ENCODE measurements at places on chromosomes 2 and 18. TPM values are rescaled to one million over a fixed set of nuclear protein-coding genes. Genes with fewer than 3 reads are reported as not detected.

- no peak for DNase-seq
Observed at GRCh38 chr2:132730611-132731010, 60.6 kb upstream of the LYPD1 start.

Gene GAD1
- not detected for total RNA-seq

GRCh38 chr2:232543491-232543890, 4.0 kb downstream of the CHRNG start:
- peak; percentile 46 for DNase-seq

DNA sequence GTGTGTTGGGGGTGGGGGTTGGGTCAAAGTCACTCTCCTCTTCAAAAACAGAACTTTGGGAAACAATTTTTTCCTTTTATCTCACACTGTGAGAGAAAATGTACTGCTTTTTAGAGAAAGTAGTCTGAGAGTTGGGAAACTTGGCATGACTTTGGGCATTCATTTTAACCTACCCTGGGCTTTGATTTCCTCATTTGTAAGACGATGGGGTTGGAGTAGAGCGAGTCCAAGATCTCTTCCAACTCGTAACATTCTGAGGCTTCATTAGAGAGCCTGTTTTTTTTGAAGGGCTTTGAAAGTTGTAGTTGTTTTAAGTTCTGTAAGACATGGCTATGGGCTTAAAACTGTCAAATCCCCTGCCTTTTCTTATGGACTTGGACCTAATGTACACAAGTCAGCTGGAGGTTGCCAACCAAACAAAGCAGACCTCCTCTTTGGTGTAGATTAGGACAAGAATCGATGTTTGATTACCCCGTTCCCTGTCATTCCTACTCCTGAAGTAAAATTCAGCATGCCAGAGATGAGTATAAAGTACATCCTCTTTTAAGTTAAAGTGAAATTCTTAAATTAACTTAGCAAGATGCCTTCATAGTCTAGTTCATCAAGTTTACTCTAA, 8.4 kb downstream of the PHLPP1 start:
- DNase-seq, result no peak

Gene PDE11A
- 0.18 TPM for total RNA-seq

- peak; percentile 75 for DNase-seq
Observed at GRCh38 chr2:127173057-127173456, 47.0 kb downstream of the CYP27C1 start.

GRCh38 chr2:211737282-211737681, 801.3 kb downstream of the ERBB4 start:
- no peak for DNase-seq

DNA sequence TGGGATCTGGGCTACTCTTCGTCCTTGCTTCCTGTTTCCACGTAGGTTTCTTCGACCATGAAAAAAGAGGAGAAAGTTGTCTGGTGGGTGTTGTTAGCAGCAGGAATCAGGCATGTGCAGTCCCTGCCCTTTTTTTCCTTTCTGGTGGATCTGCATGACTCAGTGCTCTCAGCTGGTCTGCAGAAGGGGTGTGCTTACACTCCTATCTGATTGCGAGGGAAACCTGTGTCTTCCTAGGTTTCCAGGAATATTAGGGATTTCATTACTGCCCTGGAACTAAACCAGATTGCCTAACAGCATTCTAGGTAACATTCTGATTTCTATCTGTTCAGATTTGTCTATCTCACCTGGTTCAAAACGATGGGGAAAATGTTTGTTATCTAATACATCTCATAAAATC, 174.3 kb downstream of the CCDC102B start:
- DNase-seq, result no peak

- no peak for DNase-seq
Observed at GRCh38 chr18:63883617-63884016, 3.9 kb upstream of the SERPINB2 start.

DNA sequence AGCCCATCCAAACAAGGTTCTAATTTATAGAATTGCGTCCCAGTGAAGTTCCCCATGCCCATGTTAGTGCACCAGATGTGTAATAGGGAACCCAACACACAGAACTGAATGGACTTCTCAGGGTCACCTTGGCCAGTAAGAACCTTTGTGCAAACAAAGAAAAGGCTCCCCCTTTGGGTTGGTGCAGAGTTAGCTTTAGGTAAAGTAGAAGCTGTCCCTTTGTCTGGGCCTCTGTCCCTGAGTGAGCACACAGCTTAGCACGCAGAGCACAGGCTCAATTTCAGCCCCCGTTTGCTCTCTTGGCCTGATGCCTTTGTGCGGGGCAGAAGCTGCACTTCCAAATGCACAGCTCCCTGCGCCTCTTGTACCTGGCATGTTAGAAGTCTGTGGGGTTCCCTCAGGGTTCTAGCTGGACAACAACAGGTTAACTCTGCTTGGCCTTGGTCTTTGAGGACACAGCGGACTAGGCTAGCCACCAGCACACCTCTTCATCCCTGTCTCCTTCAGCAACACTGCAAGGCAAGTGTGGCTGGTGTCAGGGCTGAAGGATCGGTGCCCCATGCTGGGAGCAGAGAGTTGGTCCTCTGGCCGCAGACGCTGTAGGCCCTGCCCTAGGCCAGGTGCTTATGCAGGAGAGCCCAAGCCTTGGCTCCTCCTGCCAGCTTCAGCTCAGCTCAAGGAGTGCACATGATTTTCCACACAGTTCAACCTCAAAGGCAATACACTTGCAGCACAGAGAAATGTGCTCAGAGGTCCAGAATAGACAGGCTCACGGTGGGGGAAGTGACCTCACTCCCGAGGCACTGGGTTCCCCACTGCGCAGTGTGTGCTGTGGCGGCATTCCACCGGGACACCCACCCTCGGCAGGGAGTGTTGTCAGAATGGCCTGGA, 73.3 kb upstream of the FOSL2 start:
- DNase-seq, result no peak

GRCh38 chr2:172100935-172101820, 1.5 kb downstream of the DLX2 start:
- no peak for DNase-seq

GRCh38 chr2:78644854-78645253, 380.6 kb upstream of the REG3G start:
- no peak for DNase-seq

- no peak for DNase-seq
Observed at GRCh38 chr2:211494536-211494935, 938.1 kb downstream of the CPS1 start.

GRCh38 chr2:23606968-23607367, 222.0 kb downstream of the KLHL29 start:
- DNase-seq, result no peak

GRCh38 chr2:174969091-174969734, 36.0 kb downstream of the CHN1 start:
- no peak for DNase-seq

GRCh38 chr18:21996351-21996826, 173.0 kb upstream of the GATA6 start:
- DNase-seq, result peak; percentile 51

GRCh38 chr2:206477296-206477695, 34.0 kb downstream of the ADAM23 start:
- DNase-seq, result no peak

DNA sequence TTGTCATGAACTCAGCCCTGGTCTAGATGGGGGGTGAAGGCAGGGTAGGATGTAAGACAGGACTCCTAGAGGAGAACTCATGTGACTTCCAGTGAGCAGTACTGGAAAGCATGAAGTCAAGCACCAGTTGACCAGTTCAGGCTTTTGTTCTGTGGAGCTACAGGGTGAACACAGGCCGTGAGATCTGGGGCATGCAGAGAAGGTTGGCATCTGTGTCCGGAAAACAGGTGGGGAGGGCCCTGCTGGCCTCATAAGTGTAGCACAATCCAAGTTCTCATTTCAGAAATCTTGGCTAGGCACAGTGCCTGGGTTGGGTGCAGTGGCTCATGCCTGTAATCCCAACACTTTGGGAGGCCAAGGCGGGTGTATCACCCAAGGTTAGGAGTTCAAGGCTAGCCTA, 50.9 kb upstream of the SPATS2L start:
- DNase-seq, result no peak

Gene ANKRD62
- not detected for total RNA-seq

GRCh38 chr2:55052129-55053061, 2.1 kb upstream of the RTN4 start:
- DNase-seq, result no peak

Gene MAP2
- total RNA-seq, result 6.2 TPM

DNA sequence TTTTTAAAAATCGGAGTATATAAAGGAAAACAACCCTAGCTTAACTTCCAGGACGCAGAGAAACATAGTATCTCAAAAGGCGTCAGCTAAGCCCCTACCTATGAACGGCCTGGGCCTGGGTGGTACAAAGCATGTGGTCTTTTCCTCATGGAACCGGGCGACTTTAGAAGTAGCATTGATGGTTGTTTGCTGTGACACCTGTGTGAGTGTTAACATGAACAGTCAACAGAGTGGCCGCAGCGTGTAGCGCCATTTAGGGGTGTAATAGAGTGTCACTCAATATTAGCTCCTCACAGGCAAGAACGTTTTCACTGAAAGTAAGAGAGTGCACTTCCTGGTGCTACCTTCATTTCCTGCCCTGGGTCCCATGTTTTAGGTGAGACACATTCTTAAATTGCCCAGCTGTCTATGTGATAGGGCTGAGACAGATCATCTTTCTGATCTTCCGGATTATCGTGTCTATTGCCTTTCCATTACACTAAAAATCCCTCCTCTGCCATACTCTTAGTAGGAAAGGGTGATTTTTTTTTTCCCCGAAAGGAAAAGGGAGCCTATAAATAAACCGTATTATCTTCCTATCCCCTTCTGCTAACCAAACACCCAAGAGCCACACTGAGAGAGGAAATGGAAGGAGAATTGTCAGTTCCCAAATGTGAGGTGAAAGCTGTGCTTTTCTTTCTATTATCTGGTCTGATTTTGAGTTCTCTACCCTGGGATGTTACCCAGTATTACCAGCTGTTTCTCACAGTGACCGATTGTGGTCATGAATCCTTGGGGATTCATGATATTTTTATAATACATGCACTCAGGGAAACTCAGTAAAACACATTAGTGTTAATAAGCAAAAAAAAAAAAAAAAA, 1.3 kb downstream of the GORASP2 start:
- DNase-seq, result peak; percentile 33

DNA sequence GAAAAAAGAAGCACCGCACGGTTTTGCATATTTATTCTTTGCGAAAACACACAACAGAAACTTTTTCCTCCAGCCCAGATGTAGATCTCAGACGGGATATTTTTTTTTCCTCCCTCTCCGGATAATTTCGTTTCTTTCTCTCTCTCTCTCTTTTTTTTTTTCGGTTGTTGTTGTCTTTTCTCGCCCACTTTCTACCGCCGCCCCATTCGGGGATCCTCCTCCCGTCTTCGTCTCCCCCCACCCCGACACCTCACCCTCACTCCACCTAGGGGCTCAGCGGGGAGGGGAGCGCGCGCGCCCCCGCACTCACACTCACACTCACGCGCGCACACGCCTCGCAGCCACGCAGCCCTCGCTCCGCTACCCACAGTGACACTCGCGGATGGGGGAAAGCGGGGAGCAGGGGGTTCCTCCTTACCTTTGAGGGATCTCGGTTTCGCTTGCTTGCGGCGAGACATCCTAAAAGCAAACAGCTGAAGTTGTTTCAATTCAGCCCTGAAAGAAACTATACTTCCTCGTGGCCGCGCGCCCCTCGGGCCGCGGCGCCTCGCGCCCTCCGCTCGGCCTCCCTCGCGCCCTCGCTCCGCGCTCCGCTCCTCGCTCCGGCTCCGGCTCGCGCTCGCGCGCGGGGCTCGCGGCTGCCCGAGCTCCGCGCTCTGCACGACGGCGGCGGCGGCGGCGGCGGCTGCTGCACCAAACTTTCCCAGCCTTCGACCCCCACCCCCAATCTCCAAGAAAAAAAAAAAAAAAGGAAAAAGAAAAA, 1.3 kb downstream of the ZNF521 start:
- peak; percentile 87 for DNase-seq

Gene CNDP1
- not detected for total RNA-seq

- peak; percentile 97 for DNase-seq
Observed at GRCh38 chr2:218367415-218368149, 10.9 kb downstream of the CATIP start.

DNA sequence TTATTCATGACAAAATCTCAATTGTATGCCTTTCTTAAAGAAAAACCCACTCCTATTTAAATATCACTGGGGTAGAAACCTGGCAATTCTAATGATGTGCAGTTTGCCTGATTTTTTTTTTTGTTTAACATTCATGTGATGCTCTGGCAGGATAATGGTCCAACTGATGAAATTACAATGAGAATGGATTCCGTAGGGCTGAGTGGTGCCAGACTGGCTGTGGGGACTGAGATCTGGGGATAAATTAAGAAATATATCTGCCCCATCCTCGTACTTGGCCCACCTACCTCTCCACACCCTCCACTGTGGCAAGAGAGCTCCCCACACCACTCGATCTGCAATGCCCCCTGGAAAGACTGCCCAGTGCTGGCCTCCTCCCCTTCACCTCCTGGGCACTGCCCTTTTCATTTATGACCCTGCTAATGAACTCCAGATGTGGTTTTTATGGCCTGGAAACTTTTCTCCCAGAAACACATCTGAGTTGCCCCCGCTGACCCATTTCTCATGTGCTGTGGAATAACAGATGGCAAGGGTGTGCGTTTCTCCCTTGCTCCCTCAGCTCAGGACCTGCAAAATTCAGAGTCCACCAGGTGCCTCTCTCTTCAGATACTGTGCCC, 33.0 kb upstream of the RPL37A start:
- DNase-seq, result no peak

DNA sequence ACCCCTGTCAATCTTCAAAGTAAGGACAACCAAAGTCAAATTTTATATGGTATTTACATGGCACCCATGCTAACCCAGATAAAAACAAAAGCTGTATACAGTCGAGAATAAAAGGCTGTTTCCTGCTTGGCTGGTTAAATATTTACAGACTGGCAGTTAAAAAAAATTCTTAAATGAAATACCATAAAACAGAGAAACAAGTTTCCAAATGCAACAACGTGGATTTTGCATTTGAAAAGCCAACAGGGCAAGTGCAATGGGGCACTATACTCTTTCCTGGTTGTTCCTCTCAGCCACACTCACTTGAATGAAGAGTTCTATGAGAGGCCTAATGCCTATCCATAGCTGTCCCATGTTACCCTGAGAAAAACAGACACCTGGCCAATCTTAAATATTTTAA, 6.1 kb upstream of the NR4A2 start:
- no peak for DNase-seq

Gene RUFY4
- total RNA-seq, result not detected

DNA sequence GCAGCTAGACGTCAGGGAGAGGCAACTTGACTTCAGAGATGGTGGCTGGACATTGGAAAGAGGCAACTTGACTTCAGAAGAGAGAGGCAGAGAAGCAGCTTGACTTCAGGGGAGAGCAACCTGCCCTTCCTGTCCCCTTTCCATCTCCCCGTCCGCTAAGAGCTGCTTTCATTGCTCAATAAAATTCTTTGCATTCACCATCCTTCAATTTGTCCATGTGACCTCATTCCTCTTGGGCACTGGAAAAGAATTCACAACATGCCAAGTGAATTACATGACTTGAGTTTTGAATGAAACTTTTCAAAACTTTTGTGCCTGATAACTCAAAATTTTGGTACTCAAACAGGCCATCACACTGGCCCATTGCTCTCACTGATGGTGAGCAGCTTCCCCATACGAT, 158.9 kb downstream of the DPP4 start:
- DNase-seq, result no peak

Gene TLX2
- not detected for total RNA-seq

Gene EFHD1
- 10.8 TPM for total RNA-seq

Gene TOGARAM2
- total RNA-seq, result 24.0 TPM

- DNase-seq, result no peak
Observed at GRCh38 chr2:127563458-127564428, 28.3 kb downstream of the MYO7B start.
